ENCODE measurements at places on chromosomes 7 and 10.

DNA sequence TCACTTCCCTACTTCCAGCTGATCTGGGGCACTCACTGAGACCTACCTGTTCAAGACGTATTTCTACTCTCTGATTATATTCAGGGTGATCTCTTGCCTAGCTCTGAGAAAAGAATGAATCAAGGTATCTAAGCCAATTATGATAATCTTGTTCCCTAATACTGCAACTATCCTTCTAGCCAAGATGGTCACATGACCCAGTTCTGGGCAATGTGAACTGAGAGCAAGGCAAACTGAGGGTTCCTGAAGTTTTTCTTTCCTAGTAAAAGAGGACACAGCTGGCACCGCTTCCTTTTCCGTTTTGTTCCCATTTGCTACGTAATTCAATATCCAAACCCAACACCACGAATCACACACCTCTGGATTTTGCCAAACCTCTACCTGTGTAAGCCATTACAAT is 5.9 kb upstream of the GPAM start:
- no peak for DNase-seq

DNA sequence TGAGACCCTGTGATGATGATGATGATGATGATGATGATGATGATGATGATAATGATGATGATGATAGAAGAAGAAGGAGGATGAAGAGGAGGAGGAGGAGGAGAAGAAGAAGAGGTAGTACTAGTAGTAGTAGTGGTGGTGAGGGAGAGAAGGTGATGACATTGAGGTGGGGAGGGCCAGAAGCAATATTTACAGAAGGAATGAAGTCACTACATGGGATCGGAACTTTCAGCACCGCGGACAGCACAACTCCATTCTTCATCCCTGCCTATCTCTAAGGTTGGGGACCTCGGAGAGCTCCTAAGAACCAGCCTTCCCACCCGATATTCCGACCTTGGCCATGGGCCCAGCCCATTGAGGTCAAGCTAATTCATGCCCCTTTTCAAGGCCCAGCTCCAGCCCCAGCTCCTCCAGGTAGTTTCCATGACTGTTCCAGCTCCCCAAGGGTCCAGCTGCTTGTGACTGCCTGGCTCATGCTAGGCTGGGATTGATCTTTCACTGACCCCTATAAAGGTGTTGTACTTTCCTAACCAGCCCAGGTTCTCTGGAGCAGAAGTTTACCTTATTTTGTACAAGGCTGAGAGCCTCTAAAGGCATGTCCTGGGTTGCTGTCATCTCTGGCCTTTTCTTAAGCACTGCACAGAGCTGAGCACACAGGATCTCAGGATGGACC is 10.3 kb downstream of the CRHR2 start:
- no peak for DNase-seq

GRCh38 chr10:63935705-63936104 is 414.5 kb downstream of the REEP3 start:
- no peak for DNase-seq

- DNase-seq = no peak
These were observed 22.0 kb upstream of the TM9SF3 start for GRCh38 chr10:96608805-96609204.

- DNase-seq = no peak
These were observed 132.1 kb downstream of the TACC2 start for GRCh38 chr10:122121059-122121458.

DNA sequence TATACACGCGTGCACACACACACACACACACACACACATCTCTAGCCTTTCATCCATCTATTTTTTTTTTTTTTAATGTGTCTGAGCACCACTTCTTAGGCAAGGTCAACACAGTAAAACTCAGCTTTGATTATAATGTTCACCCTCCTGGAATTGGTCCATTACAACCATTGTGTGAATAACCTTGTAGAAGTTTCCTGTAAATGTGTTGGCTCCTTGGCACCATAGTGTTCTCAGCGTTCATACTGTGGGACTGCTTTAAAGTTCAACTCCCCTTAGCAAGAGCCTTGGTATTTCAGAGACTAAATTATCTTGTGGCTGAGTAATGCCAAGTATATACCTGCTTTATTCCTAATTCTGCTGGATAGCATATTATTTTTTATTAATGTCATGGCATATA is 106.3 kb upstream of the PRPS1L1 start:
- no peak for DNase-seq

GRCh38 chr10:46026106-46026505 is 4.3 kb downstream of the NCOA4 start:
- DNase-seq = no peak

DNA sequence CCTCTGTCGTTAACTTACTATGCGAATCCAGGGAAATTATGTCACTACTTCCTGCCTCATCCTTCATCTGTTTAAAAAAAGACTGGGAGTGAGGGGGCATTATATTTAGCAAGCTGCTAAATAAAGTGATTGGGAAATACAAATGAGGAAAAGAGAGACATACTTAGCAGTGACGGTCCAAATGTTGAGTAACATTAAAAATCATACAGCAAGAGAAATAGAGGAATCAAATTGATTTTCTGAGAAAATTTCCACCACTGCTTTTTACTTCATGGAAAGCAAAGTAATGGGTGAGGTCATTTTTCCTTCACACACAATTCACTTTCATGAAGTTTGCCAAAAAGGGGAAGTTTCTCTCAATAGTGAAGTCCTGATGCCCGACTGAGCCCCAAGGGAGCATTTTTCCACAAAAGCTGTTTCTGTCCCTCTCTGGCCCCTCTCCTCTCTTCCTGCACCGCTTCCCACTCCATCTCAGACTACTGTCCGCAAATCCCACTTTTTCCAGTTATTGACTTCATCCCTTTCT is 61.9 kb upstream of the ADO start:
- no peak for DNase-seq

- DNase-seq = no peak
These were observed 167.3 kb downstream of the EGFR start for GRCh38 chr7:55185941-55186609.

GRCh38 chr7:49424109-49424508 is 349.3 kb upstream of the VWC2 start:
- DNase-seq = no peak

DNA sequence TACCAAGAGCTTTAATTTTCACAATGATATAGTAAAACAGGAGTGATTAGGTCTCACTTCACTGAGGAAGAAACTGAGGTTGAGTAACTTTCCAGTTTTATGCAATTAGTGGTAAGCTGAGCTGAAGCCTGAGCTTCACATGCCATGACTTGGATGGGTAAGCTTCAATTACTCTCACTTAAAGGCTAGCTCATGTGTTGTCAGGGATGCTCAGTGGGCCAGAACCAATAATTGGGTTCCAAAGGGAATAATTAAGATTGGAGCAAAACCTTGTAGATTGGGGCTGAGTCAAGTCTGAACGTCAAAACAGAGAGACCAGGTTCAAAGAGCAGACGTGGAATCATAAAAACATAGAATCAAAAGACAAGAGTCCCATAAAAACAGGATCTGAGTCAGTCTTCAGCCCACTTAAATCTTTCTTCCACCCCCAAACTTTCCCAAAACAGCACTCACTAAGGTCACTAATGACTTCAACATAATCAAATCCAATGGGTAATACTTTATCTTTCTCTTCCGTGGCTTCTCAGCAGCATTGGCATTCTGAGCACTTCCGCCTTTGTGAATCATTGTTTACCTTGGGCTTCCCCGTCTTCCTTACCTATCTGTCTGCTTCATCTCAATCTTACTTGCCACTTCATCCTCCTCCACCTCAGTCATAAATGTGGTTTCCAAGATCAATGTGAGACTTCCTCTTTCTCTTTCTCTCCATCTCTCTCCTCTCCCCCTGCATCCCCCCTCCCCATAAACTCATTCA is 23.0 kb upstream of the EGFR start:
- DNase-seq = peak; percentile 20

GRCh38 chr7:85600395-85600794 is 413.5 kb upstream of the SEMA3D start:
- no peak for DNase-seq

- no peak for DNase-seq
These were observed 7.1 kb upstream of the TEX36 start for GRCh38 chr10:125689955-125690569.

DNA sequence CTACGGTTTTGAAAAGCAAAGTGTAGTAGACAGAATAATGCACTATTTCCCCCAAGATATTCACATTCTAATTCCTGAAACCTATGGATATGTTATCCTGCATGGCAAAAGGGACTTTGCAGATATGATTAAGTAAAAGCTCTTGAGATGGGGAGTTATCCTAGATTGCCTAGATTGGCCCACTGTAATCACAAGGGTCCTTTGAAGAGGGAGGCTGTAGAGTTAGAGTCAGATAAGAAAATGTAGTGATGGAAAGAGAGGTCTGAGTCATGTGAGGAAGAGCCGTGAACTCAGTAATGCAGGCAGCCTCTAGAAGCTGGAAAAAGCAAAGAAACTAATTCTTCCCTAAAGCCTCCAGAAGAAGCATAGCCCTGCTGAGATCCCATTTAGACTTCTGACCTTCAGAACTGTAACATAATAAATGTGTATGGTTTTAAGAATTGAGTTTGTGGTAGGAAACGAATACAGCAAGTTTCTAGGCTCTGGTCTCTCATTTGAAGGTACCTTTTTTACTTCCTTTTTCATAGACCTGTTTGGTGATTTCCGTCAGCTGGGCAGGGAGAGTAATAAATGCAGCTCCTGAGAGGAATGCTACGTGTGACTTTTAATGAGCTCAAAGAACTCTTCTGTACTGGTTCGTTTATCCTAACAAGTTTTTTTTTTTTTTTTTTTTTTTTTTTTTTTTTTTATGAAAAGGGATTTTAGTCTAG is 41.9 kb upstream of the NXPH1 start:
- DNase-seq = no peak

DNA sequence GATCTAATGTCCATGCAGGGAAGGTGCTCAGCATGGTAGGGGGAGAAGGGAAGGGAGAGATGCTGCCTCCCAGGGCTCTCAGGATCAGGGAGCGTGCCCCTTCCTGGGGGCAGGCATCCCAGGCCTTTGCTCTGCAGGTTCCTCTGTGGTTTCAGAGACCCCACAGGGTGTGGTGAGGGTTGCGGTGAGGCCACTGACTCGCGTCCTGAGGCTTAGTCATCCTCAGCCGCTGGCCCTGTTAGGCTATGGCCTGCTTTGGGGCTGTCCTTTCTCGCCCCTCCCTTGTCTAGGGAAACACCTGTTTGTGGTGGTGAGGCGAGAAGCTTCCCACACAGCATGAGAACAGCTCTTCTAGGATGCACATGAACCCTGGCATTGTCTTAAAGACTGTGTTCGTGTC is 558.3 kb upstream of the FOXK1 start:
- DNase-seq = no peak

DNA sequence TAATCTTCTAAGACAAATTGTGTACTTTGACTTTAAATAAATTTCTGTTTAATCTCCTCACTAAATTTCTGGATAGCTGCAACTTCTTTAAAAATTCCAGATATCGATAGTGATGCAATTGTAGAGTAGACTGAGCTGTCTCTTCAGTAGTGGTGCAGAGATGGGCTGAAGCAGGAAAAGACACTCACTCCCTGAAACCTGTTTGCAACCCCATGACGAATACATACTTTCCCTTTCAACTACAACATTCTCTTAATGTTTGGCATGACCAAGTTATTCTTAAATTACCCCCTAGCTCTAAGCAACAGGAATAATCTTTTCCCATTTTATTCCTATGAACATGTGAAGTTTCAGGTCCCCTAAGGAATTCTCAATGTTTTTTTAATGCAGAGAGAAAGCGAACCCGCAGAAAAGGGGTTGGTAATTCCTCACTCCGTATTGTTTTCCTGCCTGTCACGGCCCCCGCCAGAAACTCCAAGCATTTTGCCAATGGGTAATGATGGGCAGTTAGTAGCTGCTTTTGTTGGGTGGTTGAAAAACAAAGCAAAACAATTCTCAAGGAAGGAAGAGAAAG is 1.3 kb downstream of the THSD7A start:
- no peak for DNase-seq

- no peak for DNase-seq
These were observed 15.2 kb downstream of the ZNF786 start for GRCh38 chr7:149075286-149075685.

- DNase-seq = no peak
These were observed 758 bp downstream of the TMEM168 start for GRCh38 chr7:112789453-112789816.

DNA sequence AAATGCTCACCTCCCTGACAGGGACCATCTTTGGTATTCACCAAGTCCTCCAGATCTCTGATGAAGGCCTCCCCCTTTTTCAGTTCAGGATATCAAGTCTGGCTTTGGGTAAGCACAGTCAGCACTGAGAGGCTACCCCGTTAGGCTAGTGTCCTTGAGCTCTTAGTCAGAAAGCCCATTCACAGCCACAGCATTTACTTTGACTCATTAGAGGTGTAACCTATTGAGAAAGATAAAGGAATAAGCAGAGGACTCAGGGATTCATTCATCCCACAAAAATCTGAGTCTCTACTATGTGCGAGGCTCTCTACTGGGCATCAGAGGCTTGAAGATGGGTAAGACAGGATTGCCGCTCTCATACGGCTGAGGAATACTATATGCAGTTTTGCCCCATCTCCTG is 14.0 kb upstream of the RAMP3 start:
- no peak for DNase-seq

DNA sequence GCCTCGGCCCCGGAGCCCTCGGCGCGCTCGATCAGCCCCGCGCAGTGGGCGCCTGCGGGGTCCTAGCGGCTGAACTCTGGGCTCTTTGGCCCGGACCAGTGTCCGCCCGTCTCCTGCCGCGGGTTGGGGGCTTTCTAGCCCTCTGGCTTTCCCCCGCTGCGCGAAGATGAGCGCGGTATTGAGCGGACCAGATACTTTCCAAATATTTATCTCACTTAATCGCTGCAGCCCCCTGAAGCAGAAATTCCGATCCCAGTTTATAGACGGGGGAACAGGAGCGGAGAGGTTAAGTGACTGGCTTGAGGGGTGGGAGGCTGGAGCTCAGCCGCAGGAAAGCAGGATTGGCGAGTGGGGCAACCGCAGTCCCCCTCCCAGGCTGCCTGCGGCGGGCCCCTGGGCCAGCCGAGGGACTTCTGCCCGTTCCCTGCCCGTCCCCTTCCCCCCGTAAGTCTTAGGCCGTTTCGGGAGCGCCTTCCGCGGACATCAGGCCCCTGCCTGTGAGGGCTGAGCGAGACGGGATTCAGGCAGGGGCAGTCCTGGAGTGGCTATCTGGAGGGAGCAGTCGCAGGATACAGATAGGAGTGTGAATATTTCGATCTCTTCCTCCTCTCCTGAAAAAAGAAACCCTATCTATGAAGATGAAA is 565 bp downstream of the STRIP2 start:
- DNase-seq = no peak

- DNase-seq = no peak
These were observed 7.3 kb downstream of the JCAD start for GRCh38 chr10:30052062-30052461.

DNA sequence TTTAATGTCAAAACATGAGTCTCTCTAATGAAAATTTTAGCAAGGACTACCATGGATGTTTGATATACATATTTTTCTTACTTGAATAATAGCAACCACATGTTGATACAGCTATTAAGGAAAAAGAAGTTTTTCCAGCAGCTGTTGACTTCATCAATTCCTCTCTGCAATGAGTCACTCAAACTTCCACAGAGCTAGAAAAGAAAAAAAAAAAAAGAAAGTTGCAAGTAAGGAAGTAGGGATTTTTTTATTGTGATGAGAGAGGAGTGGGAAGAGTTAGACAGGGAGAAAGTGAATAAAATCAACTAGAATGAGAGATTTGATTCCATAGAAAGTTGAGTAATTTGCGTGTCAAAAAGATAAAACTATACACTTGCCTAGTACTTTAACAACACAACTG is 46.2 kb downstream of the CAV1 start:
- DNase-seq = no peak

- no peak for DNase-seq
These were observed 97.8 kb downstream of the SLC25A13 start for GRCh38 chr7:96224073-96224472.

- no peak for DNase-seq
These were observed 167.0 kb upstream of the CDK1 start for GRCh38 chr10:60611291-60611747.

- DNase-seq = peak; percentile 24
These were observed at the start of gene ZC3HAV1L for GRCh38 chr7:139035586-139036353. ZC3HAV1L (minus strand) TSS chr7:139036042; CDS start chr7:139036017, 25 bp downstream.
